Lower lobe of right lung (tissue), 2 donors: ENCODE measurements at places on chromosomes 3 and 15.

DNA sequence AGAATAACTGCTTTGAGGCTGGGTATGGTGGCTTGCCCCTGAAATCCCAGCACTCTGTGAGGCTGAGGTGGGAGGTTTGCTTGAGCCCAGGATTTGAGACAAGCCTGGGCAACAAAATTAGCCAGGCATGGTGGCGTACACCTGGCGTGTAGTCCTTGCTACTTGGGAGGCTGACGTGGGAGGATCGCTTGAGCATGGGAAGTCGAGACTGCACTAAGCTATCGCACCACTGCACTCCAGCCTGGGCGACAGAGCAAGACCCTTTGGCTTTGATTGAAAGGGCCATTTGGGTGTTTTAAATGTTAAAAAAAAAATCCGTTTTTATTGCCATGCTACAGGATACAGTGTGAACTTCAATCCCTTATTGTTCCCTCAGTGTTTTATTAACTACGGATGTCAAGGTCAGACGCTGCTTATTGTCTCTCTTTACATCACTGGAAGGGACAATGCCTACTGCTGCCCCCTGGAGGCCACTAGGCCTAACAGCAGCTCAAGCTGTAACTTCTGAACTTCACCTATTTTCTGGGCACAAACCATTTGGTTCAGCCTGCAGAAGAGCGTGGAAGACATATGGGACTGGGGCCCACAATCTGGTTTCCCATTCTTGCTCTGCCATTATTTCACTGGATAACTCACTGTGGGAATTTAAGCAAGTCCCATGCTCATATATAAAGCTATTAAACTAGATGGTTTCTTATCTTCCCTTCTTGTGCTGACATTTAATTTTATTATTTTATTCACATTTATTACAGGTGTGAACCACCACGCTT lies 15.3 kb upstream of the IREB2 start:
- DNase-seq, result peak; percentile 68

- no peak for DNase-seq
Observed at GRCh38 chr3:152583963-152584362, 251.0 kb upstream of the P2RY1 start.

GRCh38 chr3:45946875-45947274 lies 3.6 kb downstream of the CXCR6 start:
- no peak for DNase-seq

- no peak for DNase-seq
Observed at GRCh38 chr15:37122703-37123102, 22.4 kb upstream of the MEIS2 start.

- DNase-seq, result peak; percentile 40
Observed at GRCh38 chr3:127135241-127136023, 57.5 kb upstream of the PRR23E start.

DNA sequence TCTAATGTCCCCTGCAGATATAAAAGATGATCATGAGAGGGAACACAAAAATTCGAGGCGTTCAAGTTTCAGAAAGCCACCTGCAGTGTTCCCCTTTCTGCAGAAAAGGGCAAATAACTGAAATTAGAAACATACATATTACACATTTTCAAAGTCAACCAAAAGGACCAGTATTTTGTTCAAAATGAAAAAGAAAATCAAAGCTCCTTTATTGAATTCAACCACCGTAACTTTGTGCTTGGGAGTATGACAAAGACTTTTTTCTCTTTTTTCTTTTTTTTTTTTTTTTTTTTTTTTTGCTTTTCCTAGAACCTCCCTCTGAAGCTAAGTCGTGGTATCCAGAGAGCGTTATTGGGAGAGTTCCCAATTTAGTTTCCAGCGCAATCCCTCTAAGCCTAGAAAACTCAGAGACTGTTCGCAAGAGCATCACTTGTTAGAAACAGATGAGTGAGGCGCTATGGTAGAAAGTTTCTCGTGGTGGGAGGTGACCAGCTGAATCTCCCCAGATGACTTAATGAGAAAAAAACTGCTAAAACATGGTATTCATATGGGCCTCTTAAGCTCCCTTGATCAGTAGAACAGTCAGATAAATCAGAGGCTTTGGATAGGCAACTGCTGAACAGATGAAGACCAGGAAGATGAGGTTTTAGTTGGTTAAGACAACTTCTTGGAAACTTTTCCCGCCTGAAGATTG lies 77.4 kb downstream of the MB21D2 start:
- DNase-seq, result no peak

GRCh38 chr3:11379824-11380701 lies 107.9 kb downstream of the ATG7 start:
- DNase-seq, result no peak

GRCh38 chr3:66989860-66990696 lies 8.0 kb upstream of the KBTBD8 start:
- no peak for DNase-seq

GRCh38 chr3:157443905-157444796 lies 7.5 kb downstream of the PTX3 start:
- no peak for DNase-seq

GRCh38 chr3:185021256-185021655 lies 131.6 kb downstream of the C3orf70 start:
- DNase-seq, result no peak

DNA sequence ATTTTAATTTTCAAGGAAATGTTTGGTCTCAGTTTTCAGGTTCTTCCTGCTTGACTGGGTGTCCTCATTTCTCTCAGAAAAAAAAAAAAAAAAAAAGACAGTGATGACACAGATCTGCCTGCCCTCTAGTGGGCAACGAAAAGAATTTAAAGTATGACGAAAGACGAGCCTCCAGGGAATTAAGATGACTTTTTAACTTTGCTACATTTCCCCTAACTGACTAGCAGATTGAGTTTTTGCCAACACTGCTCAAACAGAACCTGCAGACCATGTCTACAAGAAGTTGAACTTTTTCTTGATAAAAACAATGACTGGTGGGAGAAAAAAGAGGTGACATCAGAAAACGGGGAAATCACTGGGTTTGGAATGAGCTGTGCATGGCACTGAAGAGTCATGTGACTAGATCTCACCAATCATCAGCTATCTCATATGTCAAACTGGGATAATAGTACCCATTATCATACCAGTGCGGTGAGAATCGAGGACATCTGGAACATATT lies 40.8 kb downstream of the EOMES start:
- no peak for DNase-seq

- no peak for DNase-seq
Observed at GRCh38 chr3:188727052-188727451, 444.7 kb upstream of the TPRG1 start.

- DNase-seq, result no peak
Observed at GRCh38 chr3:74630602-74631001, 16.1 kb upstream of the CNTN3 start.

GRCh38 chr3:184598574-184598927 lies 37.0 kb downstream of the EPHB3 start:
- DNase-seq, result no peak

- DNase-seq, result peak; percentile 42
Observed at GRCh38 chr15:56244811-56245576, 1.3 kb upstream of the RFX7 start.

DNA sequence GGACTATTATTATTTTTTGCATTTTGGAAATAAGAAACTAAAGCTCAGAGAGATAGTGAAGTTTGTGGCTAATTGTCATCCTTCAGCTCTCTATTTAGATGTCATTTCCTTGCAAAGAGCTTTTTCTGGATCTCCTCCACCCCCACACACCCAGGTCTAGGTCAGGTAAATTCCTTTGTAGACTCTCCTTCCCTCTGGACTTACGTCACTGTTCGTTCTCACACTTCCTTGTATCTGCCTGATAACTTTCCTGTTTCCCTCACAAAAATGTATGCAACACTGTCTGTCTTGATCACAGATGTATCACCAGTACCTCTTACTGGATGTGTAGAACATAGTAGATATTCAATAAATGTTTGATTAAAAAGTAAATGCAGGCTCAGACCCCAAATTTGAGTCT lies 6.1 kb upstream of the MB21D2 start:
- DNase-seq, result no peak

DNA sequence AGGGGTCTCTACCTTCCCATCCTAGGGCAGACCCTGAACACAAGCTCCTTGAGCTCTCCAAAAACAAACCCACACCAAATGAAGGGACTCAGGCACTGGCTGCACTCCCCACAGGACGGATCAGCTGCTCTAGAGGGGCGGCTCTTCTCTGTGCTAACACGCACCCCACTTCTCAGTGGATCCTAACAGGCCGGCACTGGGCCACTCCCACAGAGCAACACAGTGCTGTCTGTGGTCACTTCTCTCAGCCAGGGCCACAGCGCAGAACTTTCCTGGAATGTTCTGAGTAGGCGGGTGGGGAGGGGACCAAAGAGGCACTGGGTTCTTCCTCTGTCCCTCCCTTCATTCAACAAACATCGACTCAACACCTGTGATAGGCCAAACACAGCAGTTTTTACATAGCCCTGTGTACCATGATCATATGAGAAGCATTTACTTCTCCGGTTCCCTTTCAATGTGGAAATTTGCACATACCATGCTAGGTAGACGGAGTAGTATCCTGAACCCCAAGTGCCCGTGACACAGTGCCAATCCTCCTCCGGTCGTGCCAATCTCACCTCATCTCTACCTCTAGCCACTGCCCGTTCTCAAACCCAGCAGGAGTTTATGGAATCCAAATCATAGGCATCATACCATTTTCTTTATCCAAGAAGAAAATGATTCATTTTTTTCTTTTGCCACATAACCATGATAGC lies 98.1 kb downstream of the LRIG1 start:
- DNase-seq, result no peak

DNA sequence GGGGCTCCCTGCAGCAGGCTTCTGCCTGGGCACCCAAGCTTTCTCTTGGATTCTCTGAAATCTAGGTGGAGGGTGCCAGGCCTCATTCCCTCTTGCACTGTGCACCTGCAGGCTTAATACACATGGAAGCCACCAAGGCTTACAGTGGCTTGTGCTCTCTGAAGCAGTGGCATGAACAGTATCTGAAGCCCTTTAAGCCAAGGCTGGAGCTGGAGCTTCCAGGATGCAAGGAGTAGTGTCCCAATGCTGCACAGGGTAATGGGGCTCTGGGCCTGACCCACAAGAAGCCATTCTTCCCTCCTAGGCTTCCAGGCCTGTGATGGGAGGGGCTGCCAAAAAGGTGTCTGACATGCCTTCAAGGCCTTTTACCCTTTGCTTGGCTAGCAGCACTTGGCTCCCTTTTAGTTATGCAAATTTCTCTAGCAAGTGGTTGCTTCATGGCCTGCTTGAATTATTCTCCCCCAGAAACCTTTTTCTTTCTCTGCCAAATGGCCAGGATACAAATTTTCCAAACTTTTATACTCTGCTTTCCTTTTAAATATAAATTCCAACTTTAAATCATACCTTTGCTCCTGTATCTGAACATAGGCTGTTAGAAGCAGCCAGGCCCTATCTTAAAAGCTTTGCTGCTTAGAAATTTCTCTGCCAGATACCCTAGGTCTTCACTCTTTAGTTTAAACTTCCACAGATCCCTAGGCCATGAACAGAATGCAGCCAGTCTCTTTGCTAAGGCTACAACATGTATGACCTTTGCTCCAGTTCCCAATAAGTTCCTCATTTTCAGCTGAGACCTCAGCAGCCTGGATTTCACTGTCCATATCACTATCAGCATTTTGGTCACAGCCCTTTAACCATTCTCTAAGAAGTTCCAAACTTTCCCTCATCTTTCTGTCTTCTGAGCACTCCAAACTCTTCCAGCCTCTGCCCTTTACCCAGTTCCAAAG lies 201.1 kb upstream of the LRRFIP2 start:
- no peak for DNase-seq

GRCh38 chr3:16332904-16333426 lies 68.0 kb downstream of the OXNAD1 start:
- no peak for DNase-seq

GRCh38 chr3:181383201-181383600 lies 328.5 kb upstream of the SOX2 start:
- DNase-seq, result no peak

- no peak for DNase-seq
Observed at GRCh38 chr3:4906107-4906621, 73.1 kb upstream of the BHLHE40 start.

- DNase-seq, result peak; percentile 77
Observed at GRCh38 chr15:96331945-96332636, 1.6 kb downstream of the NR2F2 start.

- DNase-seq, result no peak
Observed at GRCh38 chr3:113051787-113052186, 61.0 kb downstream of the GTPBP8 start.

DNA sequence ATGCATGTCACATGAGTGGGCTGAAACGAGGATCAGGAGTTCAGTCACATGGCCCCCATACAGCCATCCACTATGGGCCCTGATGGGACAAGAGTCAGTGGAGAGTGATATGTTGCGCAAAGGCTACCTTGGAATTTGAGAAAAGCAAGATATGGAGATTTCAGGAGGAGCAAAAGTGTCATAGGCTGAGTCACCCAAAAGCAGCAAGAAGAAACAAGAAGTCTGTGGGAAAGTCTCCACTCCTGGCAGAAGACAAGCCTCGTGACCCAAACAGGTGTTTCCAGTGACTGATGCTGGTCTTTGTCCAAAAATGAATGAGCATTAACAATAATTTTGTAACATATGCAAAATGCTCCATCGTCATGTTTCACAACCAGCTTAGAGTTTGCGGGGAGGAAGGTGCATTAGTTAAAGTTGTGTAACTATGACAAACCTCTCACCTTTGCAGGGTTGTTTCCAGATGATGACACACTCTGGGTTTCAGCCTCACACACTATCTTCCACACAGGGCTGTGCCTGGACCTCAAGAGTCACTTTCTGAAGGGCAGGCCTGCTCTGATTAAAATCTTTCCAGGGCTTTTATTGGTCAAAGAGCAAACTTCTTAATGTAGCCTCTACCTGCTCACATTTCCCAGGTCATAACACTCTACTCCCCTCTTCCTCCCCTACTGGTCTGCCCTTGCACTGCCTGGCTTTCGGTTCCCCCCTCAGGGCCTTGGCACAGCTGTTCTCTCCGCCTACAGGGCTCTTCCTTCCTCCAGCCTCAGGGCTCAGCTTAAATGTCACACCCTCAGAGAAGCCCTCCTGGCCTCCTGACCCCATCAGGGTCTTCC lies 3.9 kb upstream of the DNASE1L3 start:
- peak; percentile 58 for DNase-seq

- DNase-seq, result no peak
Observed at GRCh38 chr3:171186817-171187500, 160.4 kb upstream of the SLC2A2 start.

- DNase-seq, result peak; percentile 56
Observed at GRCh38 chr3:13025090-13025489, 48.1 kb downstream of the IQSEC1 start.

DNA sequence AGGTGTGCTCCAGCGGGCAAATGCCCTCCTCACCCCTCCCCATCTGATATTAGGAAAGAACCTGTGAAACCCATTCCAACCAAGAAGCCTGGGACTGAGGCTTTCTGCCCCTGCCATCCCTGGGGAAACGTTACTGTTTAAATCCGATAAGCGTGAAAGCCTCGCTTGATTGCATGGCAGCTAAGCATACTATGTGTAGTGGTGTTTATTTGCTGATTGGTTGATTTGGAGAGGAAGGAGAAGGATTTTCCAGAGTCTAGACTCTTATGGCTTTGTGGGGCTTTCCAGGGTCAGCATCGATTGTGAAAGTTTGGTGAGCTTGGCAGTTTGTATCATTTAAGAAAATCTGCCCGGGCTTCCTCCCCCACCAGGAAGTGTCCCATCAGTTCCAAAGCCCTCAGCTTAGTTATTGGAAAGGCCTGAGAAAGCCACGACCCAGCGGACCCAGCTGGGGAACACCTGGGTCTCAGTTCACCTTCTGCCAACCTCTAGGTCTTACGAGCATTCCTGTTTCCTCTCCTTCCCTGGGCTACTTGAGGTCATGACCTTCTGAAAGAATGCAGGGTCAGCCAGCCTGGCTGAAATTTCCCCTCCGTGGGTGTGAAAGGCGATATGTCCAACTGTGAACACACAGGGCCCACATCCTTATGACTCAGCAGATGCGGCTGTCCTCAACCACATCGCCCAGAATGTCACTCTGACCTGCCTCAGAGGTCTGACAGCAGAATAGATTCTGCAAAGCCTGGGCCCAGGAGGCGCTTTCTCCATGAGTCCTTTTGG lies 62.8 kb upstream of the HERC1 start:
- no peak for DNase-seq
